ENCODE measurements at places on chromosomes 13 and 19. TPM values are rescaled to one million over a fixed set of nuclear protein-coding genes. Genes with fewer than 3 reads are reported as not detected.

GRCh38 chr19:29001141-29001581, 211.8 kb downstream of the UQCRFS1 start:
- no peak overlapping the region for H3K27ac ChIP-seq
- no peak overlapping the region for H3K4me3 ChIP-seq
- H3K4me1 ChIP-seq, result no peaks in the 10 kb centered on the region
- no peaks in the 10 kb centered on the region for H3K36me3 ChIP-seq
- DNase-seq, result no peak

NPAS1 gene
- not detected for total RNA-seq

DNA sequence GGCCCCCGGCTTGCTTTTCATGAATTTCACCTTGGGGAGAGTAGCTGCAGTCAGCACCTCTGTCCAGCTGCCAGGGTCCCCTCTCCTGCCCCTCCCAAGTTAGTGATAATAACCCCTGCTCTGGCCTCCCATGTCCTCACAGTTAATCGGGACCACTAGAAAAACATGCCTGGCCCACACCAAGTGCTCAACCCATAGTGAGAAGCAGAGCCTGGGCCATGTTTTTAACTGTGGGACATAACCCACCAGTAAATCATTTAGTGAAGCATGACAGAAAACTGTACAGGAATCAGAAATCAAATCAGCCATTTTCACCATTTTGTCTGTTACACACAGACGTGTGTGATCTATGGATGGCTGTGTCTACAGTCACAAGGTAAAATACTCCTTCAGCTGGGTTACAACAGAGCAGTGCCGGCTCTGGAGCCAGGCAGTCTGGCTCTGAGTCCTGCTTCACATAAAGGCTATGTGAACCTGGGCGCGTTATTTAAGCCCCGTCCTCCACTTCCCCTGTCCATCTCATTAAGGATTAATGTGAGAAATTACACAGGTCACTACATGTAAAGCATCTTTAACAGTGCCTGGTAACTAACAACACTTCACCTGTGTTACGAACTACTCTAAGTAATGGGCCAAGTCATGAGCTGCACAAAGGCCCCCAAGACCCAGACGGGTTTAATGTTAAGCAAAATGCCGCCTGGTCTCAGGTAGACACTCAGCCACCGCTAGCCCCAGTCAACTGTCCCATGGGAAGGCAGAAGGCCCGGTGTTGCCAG, 7.6 kb upstream of the ECH1 start:
- H3K27me3 ChIP-seq, result no peaks in the 10 kb centered on the region
- no peak for DNase-seq
- peaks cover 78% of the 10 kb centered on the region for H3K4me1 ChIP-seq
- H3K27ac ChIP-seq, result peak overlapping the region; percentile 65
- H3K36me3 ChIP-seq, result peaks cover 60% of the 10 kb centered on the region
- no peak overlapping the region for H3K4me3 ChIP-seq

- no peaks in the 10 kb centered on the region for H3K27me3 ChIP-seq
- DNase-seq, result no peak
- no peaks in the 10 kb centered on the region for H3K4me1 ChIP-seq
- no peaks in the 10 kb centered on the region for H3K36me3 ChIP-seq
- H3K4me3 ChIP-seq, result no peak overlapping the region
These were observed 56.4 kb upstream of the MIR17HG start for GRCh38 chr13:91291078-91291477.

ZNF575 gene
- total RNA-seq, result 0.52 TPM

GRCh38 chr19:46408664-46409039, 4.7 kb downstream of the CCDC8 start:
- H3K27me3 ChIP-seq, result no peaks in the 10 kb centered on the region
- peak overlapping the region; percentile 58 for H3K27ac ChIP-seq
- H3K4me3 ChIP-seq, result no peak overlapping the region
- peaks cover 52% of the 10 kb centered on the region for H3K4me1 ChIP-seq

GRCh38 chr13:84294576-84294975, 412.3 kb upstream of the SLITRK1 start:
- no peaks in the 10 kb centered on the region for H3K4me1 ChIP-seq
- no peak for DNase-seq
- H3K27me3 ChIP-seq, result no peaks in the 10 kb centered on the region
- H3K27ac ChIP-seq, result no peak overlapping the region

DNA sequence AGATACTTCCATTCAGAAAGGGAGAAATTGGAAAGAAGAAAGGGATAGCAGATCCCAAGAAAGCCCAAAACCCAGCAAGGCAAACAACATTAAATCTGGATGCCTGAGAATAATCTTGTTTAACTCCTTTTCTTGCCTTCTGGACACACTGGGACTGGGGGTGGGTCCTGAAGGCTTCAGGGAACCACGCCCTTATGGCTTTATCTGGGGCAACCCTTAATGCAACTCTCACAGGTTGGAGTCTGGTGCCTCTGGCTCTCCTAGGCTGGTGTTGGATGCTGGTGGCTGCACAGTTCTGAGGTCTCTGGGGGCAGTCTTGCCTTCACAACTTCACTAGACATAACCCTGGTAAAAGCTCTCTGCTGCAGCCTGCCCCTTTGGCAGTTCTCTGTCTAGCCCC, 27.9 kb downstream of the PAN3 start:
- no peaks in the 10 kb centered on the region for H3K27me3 ChIP-seq
- peaks cover 19% of the 10 kb centered on the region for H3K4me1 ChIP-seq
- no peak for DNase-seq

DNA sequence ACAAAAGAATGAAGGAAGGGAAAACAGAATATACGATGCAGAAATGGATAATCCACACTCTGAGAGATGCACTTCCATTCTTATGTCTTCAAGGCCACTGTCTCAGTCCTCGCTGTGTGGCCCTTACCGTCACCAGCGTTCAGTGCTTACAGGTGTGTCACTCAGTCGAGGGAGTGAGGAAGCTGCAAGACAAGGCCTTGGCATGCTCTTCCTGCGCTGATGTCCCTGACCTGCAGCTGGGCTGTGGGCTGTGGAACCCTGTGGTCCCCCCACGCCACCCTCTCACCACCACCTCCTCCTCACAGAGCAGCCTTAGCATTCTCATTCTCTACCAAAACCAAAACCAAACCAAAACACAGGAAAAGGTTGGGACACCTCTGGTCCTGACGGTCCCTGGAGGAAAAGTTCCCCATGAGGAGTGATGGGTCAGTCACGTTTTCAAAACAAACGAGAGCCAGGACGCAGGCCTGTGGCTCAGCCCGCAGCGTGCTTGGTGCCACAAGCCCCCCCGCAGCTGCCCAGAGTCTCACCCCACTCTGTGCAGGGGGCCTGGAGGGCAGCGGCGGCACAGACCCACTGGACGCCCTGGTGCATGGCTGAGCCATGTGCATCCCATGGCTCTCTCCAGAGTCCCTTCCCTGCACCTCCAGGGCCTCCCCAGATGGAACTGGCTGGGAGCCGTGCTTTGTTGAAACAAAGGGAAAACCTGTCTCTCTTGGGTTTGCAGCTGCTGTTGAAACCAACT, 48.2 kb upstream of the GPR183 start:
- no peak overlapping the region for H3K27ac ChIP-seq
- no peak overlapping the region for H3K4me3 ChIP-seq
- H3K36me3 ChIP-seq, result no peaks in the 10 kb centered on the region
- H3K4me1 ChIP-seq, result no peaks in the 10 kb centered on the region
- DNase-seq, result no peak

SIGLEC10 gene
- total RNA-seq, result 2.0 TPM

- no peak overlapping the region for H3K27ac ChIP-seq
- H3K36me3 ChIP-seq, result no peaks in the 10 kb centered on the region
- H3K4me1 ChIP-seq, result no peaks in the 10 kb centered on the region
- H3K4me3 ChIP-seq, result no peak overlapping the region
These were observed 96.6 kb downstream of the SCGB2B2 start for GRCh38 chr19:34580408-34580807.

DNA sequence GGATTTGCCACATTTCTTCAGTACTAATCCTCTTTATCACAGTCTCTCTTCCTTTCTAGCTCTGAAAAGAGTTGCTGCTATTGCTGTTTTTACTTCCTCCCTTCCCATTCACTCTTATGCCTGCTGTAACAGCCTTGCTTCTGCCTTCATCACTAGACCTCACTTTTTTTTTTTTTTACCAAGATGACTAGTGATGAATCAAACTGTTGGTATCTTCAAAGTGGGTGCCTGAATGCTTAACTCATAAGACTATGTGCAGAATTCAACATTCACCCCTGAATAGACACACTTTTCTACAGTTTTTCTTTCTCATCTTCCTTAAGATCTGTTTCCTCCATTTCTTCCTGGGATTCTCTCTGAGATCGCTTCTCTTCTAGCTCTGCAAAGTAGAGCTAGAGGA, 217.2 kb upstream of the HTR2A start:
- DNase-seq, result no peak
- no peak overlapping the region for H3K4me3 ChIP-seq
- H3K27ac ChIP-seq, result no peak overlapping the region
- no peaks in the 10 kb centered on the region for H3K4me1 ChIP-seq

SCAMP4 gene
- total RNA-seq, result 37.6 TPM

- no peak overlapping the region for H3K4me3 ChIP-seq
- peaks cover 3% of the 10 kb centered on the region for H3K4me1 ChIP-seq
- H3K27me3 ChIP-seq, result no peaks in the 10 kb centered on the region
- no peak overlapping the region for H3K27ac ChIP-seq
- DNase-seq, result no peak
- peaks cover 12% of the 10 kb centered on the region for H3K36me3 ChIP-seq
These were observed 6.2 kb downstream of the MRPL4 start for GRCh38 chr19:10258080-10258710.

- H3K4me3 ChIP-seq, result no peak overlapping the region
- no peak overlapping the region for H3K27ac ChIP-seq
- no peaks in the 10 kb centered on the region for H3K4me1 ChIP-seq
- H3K36me3 ChIP-seq, result no peaks in the 10 kb centered on the region
These were observed 214.4 kb upstream of the ZNF507 start for GRCh38 chr19:32131005-32131404.

- DNase-seq, result no peak
- no peaks in the 10 kb centered on the region for H3K36me3 ChIP-seq
- no peak overlapping the region for H3K4me3 ChIP-seq
- peak overlapping the region; percentile 19 for H3K27ac ChIP-seq
These were observed 2.4 kb downstream of the ALOX5AP start for GRCh38 chr13:30737511-30738337.

DNA sequence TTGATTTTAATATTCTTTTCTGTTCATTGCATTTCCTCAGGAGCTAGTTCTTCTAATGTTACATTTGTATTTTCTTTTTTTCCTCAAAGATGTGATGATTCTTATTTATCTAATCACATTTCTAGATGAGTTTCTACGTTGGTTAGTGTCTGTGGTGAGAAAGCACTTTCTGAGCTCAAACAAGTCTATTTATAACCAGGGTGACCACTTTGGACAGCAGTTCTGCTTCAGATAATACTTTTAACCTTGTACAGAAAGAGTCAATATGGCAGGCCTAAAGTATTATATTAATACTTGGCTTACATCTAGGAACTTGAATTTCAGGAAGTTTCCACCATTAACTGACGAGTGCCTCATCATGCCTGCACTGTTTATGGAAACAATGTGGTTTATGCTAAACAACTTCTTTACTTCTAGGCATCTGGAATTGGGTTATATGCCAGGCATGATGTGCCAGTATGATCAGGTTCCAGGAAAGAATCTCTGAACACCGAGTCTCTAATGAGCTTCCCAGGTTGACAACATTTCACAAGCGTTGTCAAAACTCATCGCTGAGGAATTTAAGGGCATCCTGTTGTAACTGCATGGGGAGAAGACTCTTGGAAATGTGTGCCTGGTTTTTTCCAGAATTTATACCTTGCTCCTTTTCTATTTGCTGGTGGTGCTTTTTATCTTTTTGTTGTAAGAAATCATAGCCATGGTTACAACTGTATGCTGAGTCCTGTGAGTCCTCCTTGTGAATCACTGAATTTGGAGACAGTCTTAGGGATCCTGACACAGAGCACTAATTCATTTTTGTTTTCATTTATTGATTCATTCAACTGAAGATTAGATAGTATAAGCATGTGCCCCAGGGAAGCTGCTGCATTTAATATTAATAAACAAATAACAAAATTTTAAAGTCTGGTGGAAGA, 344.4 kb upstream of the PCDH9 start:
- DNase-seq, result no peak
- H3K27me3 ChIP-seq, result no peaks in the 10 kb centered on the region
- no peak overlapping the region for H3K4me3 ChIP-seq
- no peak overlapping the region for H3K27ac ChIP-seq
- no peaks in the 10 kb centered on the region for H3K4me1 ChIP-seq

- no peaks in the 10 kb centered on the region for H3K27me3 ChIP-seq
- DNase-seq, result no peak
- H3K27ac ChIP-seq, result no peak overlapping the region
- no peaks in the 10 kb centered on the region for H3K36me3 ChIP-seq
- no peak overlapping the region for H3K4me3 ChIP-seq
- H3K4me1 ChIP-seq, result peaks cover 13% of the 10 kb centered on the region
These were observed 9.6 kb upstream of the FOXO1 start for GRCh38 chr13:40676007-40676406.

GRCh38 chr13:111914241-111915103, 152.5 kb upstream of the SOX1 start:
- DNase-seq, result peak; percentile 4
- H3K4me1 ChIP-seq, result no peaks in the 10 kb centered on the region
- no peaks in the 10 kb centered on the region for H3K27me3 ChIP-seq
- no peaks in the 10 kb centered on the region for H3K36me3 ChIP-seq
- H3K27ac ChIP-seq, result no peak overlapping the region

- H3K36me3 ChIP-seq, result no peaks in the 10 kb centered on the region
- H3K27me3 ChIP-seq, result no peaks in the 10 kb centered on the region
- no peak overlapping the region for H3K4me3 ChIP-seq
- no peaks in the 10 kb centered on the region for H3K4me1 ChIP-seq
- no peak overlapping the region for H3K27ac ChIP-seq
These were observed 29.3 kb upstream of the PSG8 start for GRCh38 chr19:42794765-42795164.

DNA sequence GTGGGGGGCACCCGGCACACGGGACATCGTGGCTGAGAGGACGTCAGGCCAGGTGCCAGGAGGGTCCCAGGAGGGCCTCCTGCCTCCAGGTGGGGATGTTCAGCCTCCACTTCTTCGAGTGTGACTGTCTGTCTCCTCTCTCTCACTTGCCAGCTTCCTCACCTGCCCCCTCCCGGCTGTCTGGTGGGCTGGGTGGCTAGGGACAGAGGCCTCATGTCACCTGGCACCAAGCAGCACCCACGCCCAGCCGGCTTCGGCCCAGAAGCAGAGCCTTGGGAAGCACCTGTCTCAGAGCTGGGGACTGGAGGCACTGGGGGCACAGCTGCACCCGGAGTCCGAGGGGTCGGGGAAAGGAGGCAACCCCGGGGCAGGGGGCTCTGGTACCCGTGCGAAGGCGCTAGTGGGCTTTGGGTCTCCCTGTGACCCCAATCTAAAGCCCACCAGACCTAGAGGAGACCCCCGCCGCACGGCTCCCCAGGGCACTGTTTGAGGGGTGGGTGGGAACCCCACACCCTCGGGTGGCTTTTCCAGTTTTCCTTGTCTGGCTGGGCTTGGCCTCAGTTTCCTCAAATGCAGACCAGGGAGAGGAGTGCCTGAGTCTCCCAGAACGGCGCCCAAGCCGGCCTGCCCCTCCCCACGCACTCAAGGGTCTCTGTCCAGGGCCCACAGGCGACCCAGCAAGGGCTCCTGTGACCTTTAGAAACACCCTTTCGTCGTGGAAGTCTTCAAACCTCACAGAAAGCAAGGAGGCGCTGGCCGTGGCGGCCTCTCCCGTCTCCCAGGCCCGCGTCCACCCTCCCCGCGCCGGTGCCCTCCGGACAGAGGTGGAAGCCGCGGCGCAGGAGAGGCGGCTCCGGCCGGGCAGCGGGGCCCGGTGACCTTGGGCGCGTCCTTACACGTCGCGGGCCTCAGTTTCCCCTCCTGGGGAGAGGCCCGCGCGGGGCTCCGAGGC, 664 bp upstream of the HCN2 start:
- H3K27ac ChIP-seq, result no peak overlapping the region
- H3K4me3 ChIP-seq, result no peak overlapping the region
- H3K27me3 ChIP-seq, result peaks cover 20% of the 10 kb centered on the region
- no peaks in the 10 kb centered on the region for H3K36me3 ChIP-seq
- no peak for DNase-seq
- H3K4me1 ChIP-seq, result peaks cover 29% of the 10 kb centered on the region

SHANK1 gene
- total RNA-seq, result 2.3 TPM

CEACAM21 gene
- total RNA-seq, result 0.52 TPM
